ENCODE measurements at places on chromosomes 13 and 19.
A peak's percentile ranks its signal among the peaks of the same experiment; 100 is the strongest.

DNA sequence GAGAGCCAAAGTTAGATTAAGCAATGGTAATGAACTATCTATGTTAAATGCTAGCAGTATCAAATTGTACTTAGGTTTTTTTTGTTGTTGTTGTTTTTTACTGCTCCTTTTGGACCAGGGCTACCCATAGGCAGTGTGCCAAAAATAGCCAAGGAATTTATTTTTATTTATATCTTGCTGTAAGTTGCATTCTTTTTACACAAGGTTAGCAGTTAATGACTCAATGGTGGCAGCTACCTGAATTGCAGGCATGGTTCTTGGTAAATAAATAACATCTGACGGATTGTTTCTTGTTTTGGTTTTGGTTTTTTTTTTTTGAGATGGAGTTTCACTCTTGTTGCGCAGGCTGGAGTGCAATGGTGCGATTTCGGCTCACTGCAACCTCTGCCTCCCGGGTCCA, 194.8 kb upstream of the TSC22D1 start:
- DNase-seq: no peak

GRCh38 chr13:106373989-106374572, 161.4 kb downstream of the EFNB2 start:
- DNase-seq: peak; percentile 24

DNA sequence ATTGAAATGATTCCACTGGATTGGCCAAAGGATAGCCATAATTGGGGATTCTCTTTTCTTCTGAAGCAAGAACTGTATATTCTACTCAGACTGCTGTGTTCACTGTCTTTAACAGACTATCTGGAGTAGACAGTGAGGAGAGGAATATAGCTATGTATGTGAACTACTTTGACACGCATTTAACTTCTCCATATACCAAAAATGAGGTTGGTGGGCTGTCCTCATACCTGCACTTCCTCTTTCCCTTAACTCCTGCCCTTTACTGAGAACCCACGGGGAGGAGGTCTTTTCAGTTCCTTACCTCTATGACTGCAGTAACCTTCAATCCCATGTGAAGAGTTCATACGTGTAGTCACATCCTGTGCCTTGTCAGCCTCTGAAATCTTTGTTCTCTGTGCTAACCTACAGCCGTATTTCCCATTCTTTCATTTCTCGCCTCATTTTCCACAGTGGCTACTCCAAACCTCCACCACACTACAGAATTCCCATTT, 305.8 kb downstream of the MTUS2 start:
- peak; percentile 33 for DNase-seq

DNA sequence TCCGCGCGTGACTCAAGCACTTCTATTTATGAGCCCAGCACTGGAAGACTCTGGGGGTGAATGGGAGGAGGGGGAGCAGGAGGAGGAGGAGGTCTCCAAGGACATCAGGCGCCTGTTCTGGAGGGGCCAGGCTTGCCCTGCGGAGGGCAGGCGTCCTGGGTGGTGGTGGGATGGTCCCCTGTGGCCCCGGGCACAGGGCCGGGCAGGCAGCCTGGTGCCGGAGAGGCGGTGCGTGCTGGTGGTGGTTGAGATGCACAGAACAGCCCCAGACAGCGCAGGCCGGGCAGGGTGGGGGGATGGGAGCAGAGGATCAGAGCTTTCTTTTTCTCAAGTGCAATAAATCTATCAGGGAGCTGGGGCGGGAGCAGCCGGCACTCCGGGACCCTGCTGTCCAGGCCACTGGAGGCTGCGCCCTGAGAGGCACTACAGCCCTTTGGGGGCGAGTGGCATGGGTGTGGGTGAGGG, 14.0 kb downstream of the NKPD1 start:
- DNase-seq: no peak

DNA sequence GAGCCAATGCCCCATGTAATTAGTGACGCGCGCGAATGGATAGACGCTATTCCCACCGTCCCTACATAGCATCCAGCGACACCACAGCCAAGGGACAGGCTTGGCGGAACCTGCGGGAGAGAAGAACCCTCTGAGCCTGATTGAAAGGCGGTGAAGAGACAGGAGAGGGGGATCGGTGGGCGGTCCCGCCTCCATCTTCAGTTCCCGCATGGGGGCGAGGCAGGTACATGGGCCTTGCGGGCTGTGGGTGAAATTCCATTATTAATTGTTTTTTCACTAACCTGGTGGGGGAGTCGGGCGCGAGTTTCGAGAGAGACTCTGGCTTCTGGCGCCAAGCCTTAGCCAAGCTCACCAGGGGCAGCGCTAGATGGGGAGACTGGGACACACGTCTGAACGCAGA, 8.4 kb upstream of the TEX101 start:
- no peak for DNase-seq
